ENCODE measurements at places on chromosomes 6 and 20. TPM values are rescaled to one million over a fixed set of nuclear protein-coding genes. Genes with fewer than 3 reads are reported as not detected.

Gene KIF25
- total RNA-seq: 0.07 TPM

Gene GPRC6A
- not detected for total RNA-seq

Gene ZNFX1
- 27.3 TPM for total RNA-seq

Gene GJA10
- total RNA-seq: not detected

Gene KCNG1
- total RNA-seq: 18.8 TPM

Gene HUS1B
- 0.26 TPM for total RNA-seq

Gene MEI4
- total RNA-seq: not detected

Gene RAMACL
- 0.07 TPM for total RNA-seq

Gene SPEF1
- total RNA-seq: 2.3 TPM

Gene SNAP25
- 22.0 TPM for total RNA-seq

Gene SLC9A8
- 8.9 TPM for total RNA-seq

Gene ABHD16B
- total RNA-seq: not detected

Gene C4B
- total RNA-seq: 1.2 TPM

Gene SMLR1
- total RNA-seq: not detected

Gene KCNB1
- 0.29 TPM for total RNA-seq

Gene APOM
- total RNA-seq: 3.2 TPM

Gene MBOAT1
- 3.4 TPM for total RNA-seq

Gene GPR63
- 0.68 TPM for total RNA-seq

Gene MYLK2
- total RNA-seq: 0.88 TPM

Gene FAM110A
- total RNA-seq: 11.2 TPM

Gene COL19A1
- total RNA-seq: not detected

Gene L3MBTL3
- total RNA-seq: 3.2 TPM

Gene CYP21A2
- not detected for total RNA-seq

Gene PBOV1
- total RNA-seq: not detected

Gene PTP4A1
- total RNA-seq: 183 TPM

Gene CASS4
- 0.06 TPM for total RNA-seq

Gene POM121L2
- not detected for total RNA-seq

Gene SIRPB2
- not detected for total RNA-seq

Gene SCGN
- 0.23 TPM for total RNA-seq

Gene NOTCH4
- 0.49 TPM for total RNA-seq

Gene HTR1E
- total RNA-seq: not detected

Gene CFB
- total RNA-seq: 2.5 TPM

Gene C6orf132
- 1.1 TPM for total RNA-seq

Gene MUCL3
- total RNA-seq: not detected

Gene DAAM2
- total RNA-seq: 0.02 TPM

Gene MAP1LC3A
- 25.9 TPM for total RNA-seq

Gene ENPP1
- total RNA-seq: 2.3 TPM

Measured in A549 treated with DMSO at 1 μM for 4 hours (cell line).